ENCODE measurements at places on chromosomes 3 and 15.

- DNase-seq: no peak
Measured at GRCh38 chr15:33547876-33548275, 237.1 kb downstream of the RYR3 start.

DNA sequence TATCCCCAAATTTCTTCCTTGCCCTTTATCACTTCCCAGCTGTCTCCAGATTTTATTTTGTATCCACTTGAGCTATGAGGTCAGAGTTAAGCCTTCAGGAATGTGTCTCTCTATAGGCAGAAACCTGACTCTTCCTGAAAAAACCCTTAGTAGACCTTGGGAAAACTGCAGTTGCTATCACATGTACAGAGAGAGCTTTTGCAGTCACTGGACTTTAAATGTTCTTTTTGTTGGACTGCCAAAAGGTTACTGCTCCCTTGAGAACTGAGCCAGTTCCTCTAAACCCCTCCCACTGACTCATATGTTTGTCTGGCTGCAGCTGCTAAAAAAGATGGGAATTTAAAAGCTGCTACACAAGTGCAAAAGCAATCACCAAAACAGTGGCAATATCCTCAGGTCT lies 169.1 kb upstream of the CCDC54 start:
- no peak for DNase-seq

- no peak for DNase-seq
Measured at GRCh38 chr3:4856136-4856535, 123.1 kb upstream of the BHLHE40 start.

GRCh38 chr15:86915811-86916331 lies 836.2 kb downstream of the AGBL1 start:
- no peak for DNase-seq

DNA sequence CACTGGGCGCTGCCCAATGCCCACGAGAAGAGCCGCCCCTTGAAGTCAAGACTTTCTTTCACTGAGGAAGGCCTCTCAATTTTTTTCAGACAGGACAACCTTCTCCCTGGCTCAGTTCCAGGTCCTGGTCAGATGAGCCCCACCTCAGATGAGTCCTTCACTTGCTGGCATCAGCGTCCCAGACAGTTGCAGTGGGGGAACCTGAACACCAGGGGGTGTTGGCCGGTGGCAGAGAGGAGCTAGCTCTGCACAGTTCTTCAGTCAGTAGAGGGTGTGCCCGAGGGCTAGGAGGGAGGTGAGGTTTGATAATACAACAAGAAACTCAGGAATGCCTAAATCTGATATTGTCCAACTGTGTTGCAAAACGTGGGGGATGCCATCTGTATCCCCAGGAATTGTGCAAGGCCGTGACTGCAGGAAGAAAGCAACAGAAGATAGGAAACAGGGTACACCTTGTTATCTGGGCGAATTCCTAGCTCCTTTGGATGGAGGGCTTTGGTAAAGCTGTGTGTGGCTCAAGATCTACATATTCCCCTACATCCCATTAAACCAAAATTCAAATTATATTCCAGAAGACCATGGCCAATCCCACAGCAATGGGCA lies 34.3 kb downstream of the CCR3 start:
- DNase-seq: peak; percentile 85

- no peak for DNase-seq
Measured at GRCh38 chr15:95134431-95135110, 903.2 kb downstream of the MCTP2 start.

DNA sequence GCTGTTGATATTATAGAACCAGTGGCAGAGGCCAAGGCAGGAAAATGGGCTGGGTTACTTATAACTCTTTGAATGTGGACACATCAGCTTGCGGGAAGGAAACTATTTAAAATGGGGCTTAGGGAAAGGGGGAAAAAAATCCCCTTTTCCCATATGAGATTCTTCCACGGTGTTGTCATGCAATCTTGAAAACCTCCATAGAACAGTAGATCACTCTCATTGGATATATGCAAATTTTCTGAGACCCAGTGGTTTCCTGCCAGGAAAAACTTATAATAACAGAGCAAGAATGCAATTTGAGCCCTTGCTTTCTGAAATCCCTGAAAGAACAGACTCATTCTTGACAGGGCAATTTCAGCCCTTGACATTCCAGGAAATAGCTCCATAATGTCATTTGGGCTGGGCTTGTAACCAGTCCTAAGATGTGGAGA lies 31.1 kb downstream of the TMEM212 start:
- no peak for DNase-seq

GRCh38 chr3:71599416-71599815 lies 15.9 kb upstream of the FOXP1 start:
- no peak for DNase-seq

- no peak for DNase-seq
Measured at GRCh38 chr3:167354751-167355150, 25.3 kb downstream of the ZBBX start.

DNA sequence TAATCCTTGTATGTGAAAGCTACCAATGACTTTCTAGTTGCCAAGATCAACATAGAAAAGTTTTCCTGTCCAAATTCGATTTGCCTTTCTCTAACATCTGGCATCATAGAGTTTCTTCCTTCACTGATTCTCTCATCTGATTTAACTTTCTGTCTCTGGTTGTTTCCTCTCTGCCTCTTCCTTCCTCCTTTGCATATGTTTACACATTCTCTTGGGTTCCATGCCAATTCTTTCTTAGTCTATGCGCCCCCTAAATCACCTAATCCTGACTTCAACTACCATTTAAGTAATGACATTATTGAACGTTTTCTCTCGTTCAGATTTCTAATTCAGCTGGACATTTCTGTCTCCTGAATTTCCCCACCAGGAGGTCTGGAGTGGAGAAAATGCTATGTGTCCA lies 561.9 kb upstream of the TGFBR2 start:
- no peak for DNase-seq

- DNase-seq: no peak
Measured at GRCh38 chr3:14929310-14930074, 17.9 kb upstream of the NR2C2 start.

DNA sequence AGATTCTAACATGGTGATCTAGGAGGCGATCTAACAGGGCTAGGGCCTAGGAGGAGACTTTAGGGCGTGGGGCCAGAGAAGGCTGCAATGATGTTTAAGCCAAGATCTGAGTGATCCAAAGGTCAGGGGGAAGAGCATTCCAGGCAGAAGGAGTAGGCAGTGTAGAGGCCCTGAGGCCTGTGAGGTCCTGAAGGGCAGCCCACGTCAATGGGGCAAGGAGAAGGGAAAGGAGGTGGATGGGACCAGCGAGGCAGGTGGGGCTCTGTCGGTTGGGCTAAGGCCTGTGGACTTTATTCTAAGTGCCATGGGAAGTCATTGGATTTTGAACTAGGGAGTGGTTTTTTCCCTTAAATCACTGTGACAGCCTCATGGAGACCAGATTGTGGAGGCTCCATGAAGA lies 10.2 kb upstream of the DNAH1 start:
- no peak for DNase-seq

DNA sequence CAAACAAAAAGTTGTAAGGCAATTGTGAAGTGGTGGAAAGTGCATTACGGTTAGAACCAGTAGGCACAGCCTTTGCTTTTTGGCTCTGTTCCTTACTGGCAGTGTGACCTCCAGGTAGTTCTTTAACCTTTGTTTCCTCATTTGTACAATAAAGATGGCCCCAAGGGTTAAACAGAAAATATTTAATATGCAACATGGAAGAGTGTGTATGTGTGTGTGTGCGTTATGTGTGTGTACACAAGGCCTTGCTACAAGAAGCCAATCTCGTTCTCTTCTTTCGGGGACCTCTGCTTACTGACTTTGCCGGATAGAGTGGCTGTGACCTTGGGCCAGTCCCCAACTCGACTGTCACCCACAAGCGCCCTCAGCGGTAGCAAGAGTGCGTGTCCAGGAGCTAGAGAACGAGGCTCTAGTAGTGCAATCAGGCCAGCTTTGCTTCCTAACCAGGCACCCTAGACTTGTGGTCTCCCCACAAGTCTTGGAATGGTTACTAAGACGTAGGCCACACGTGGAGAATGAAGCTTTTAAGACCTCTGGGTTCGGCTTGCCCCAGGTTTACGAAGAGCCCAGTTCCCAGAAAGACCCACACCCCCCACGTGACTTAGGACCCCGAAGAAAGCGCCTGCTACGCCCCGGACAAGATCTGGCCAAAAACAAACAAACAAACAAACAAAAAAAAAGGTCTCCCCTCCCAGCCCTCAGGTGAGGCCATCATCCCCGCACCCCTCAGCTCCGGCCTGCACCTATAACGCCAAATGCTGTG lies 593 bp downstream of the CIAO2A start:
- peak; percentile 65 for DNase-seq

- no peak for DNase-seq
Measured at GRCh38 chr3:184471439-184471838, 90.1 kb upstream of the EPHB3 start.

DNA sequence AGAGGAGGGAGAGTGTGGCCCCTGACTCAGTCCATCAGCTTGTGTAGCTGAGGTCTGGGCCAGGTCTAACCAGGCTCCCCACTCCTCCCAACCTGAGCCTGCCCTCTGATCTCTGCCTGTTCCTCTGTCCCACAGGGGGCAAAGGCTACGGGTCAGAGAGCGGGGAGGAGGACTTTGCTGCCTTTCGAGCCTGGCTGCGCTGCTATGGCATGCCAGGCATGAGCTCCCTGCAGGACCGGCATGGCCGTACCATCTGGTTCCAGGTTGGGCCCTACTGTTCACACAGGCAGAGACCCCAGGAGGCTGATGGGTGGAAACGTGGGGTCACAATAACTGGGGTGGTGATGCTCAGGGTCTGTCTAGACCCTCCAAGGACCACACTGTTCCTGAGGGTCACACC lies 6.8 kb downstream of the NEIL1 start:
- DNase-seq: no peak
